A549 treated with ZK216348 at 1 μM for 4 hours (cell line): ENCODE measurements at places on chromosomes 6 and 20. TPM values are rescaled to one million over a fixed set of nuclear protein-coding genes. Genes with fewer than 3 reads are reported as not detected.

MUC22 gene
- total RNA-seq = 0.02 TPM in 1 of 5 replicates, not detected in the others

NFKBIE gene
- 8.2 to 12.2 TPM (median 9.3 TPM) in 5 replicates for total RNA-seq

FBXO30 gene
- 3.6 to 6.1 TPM (median 5.4 TPM) in 5 replicates for total RNA-seq

C6orf118 gene
- total RNA-seq = 0.12 to 0.34 TPM (median 0.28 TPM) in 4 of 5 replicates, not detected in the other
